Cerebellum (tissue), 4 donors: ENCODE measurements at places on chromosomes 5 and 9. TPM values are rescaled to one million over a fixed set of nuclear protein-coding genes. Genes with fewer than 3 reads are reported as not detected.

Gene MARCOL
- total RNA-seq: not detected

DNA sequence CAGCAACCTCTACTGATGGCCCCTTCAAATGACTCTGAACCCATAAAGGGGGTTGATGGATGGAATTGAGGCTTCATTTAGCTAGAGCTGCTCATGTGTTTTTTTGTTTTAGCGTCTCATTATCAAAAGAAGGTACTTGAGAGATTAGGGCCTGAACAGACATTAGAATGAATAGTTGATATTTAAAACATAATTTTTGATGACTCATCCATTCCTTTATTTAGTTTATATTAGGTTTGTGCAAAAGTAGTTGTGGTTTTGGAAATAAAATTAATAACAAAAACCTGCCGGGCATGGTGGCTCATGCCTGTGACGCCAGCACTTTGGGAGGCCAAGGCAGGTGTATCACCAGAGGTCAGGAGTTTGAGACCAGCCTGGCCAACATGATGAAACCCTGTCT, 485.9 kb downstream of the PSAT1 start:
- no peak for DNase-seq

DNA sequence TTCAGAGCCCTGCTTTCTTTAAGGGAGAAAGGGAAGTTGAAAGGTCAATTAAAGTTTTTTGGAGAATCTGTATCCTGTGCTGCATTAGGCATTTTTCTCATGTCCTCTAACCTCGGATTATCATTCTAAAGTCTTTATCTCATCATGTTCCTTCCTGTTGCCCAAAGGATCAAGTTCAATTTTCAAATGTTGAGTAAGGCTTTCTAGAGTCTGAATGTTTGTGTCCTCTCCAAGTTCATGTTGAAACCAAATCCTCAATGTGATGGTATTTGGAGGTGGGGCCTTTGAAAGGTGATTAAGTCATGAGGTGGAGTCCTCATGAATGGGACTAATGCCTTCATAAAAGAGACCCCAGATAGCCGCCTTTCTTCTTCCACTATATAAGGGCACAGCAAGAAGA, 20.2 kb upstream of the TNC start:
- DNase-seq: no peak

Gene SOHLH1
- not detected for total RNA-seq

DNA sequence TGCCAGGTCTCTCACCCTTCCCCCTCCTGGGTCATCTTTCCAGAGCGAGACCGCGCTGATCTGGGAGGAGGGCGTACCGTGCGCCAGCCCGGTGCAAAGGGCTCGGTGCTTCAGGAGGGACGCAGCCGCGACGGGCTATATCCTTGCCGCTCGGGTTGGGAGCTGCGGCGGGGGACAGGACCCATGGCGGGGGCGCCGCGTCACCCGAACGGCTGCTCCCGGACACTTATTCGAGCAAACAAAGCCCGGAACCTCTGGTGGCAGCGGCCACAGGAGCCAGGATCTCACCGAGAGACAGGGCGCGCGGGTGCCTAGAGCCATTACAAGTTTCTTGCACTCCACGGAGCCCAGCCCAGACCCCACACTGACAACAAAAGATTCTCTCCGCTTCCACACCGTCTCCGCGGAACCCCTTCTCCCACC, 1.3 kb downstream of the SEMA6A start:
- no peak for DNase-seq

- no peak for DNase-seq
Measured at GRCh38 chr5:75433814-75434506, 77.5 kb downstream of the CERT1 start.

Gene CCIN
- total RNA-seq: 2.3 TPM

Gene FOXD4L6
- 0.36 TPM for total RNA-seq

DNA sequence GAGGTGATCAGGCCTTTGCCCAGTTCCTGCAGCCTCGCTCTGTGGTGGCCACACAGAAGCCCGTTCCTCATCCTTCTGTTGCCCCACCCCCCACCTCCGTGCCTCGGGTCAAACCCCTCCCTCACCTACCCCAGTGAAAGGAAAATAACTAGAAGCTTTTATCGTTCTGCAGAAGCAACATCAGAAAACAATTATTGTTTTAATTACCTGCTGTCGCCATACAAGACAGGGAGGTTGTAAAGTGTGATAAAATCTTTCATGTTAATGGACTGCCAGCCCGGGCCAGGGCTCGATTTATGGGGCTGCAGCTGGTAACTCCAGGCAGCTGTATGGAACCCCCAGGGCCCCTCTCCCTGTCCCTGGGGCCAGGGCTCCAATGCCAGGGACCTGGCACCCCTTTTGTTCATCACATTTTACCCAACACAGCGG, 20.6 kb downstream of the UNC5A start:
- no peak for DNase-seq

- DNase-seq: no peak
Measured at GRCh38 chr5:147668385-147668784, 114.1 kb downstream of the JAKMIP2 start.

Gene ELAVL2
- 238 TPM for total RNA-seq

GRCh38 chr9:125829743-125830142, 82.6 kb downstream of the PBX3 start:
- no peak for DNase-seq

DNA sequence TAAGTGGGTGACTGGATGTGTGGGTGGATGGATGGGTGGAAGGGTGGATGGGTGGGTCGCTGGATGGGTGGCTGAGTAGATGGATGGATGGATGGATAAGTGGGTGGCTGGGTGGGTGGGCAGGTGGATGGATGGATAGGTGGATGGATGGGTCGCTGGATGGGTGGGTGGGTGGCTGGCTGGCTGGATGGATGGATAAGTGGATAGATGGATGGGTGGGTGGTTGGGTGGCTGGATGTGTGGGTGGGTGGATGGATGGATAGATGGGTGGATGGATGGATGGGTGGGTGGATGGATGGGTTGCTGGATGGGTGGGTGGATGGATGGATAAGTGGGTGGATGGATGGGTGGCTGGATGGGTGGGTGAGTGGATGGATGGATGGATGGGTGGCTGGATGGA, 27.3 kb upstream of the CEP72 start:
- DNase-seq: no peak

GRCh38 chr9:6024035-6024554, 8.7 kb upstream of the RANBP6 start:
- no peak for DNase-seq

- no peak for DNase-seq
Measured at GRCh38 chr9:18331310-18331684, 142.7 kb upstream of the ADAMTSL1 start.

DNA sequence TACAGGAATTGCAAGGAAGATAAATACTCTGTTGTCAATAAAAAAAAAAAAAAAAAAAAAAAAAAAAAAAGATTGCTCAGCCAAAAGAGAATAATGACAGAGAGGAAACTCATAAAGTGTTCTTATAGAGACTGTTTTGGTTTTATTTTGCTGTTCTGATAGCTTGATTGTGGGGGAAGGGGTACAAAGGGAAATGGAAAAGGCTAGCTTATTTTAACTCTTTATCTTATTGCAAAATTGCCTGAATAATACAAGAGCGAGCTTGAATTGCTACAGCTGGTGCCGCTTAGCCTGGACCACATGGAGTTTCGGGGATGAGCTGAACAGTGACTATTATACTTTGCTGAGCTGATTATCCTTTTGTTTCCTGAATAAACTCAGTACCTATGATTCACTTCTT, 31.0 kb upstream of the SHISAL2B start:
- DNase-seq: no peak

GRCh38 chr5:40171971-40172370, 507.7 kb upstream of the PTGER4 start:
- DNase-seq: no peak

DNA sequence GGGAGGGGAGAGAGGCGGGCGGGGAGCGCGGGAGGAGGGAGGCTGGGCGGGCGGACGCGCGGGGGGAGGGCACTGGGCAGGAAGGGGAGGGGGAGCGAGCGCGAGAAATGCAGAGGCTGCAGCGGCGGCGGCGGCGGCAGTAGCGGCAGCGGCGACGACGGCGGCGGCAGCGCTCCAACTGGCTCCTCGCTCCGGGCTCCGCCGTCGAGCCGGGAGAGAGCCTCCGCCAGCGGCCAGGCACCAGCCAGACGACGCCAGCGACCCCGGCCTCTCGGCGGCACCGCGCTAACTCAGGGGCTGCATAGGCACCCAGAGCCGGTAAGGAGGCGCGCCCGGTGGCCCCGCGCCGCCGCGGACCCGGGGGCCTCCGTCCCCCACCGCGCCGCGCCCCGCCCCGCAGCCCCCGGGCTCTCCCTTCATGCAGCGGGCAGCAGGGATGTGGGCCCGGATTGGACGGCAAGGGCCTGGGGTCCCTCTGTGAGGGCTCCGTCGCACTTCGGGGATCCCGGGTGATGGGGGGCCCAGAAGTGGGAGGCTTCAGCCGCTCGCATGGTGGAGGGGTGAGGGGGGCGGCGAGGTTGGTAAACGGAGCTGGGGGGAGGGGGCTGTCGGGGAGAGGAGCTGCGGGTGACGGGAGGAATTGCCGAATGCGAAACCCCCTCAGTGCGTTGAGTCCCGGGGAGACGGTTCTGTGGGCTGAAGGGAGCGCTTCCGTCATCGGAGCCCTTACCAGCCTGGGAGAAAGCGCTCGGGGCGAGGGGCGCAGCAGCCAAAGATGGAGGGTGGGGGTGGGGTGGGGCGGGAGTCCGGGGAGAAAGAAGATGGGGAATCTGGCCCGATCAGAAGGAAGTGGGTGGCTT, at the start of gene BASP1:
TSS of gene BASP1 (plus strand) at position 139 of the 860 bp plus-strand sequence. CDS start 57,586 bp downstream, outside the sequence.
- DNase-seq: peak; percentile 81

- DNase-seq: no peak
Measured at GRCh38 chr5:108769352-108769751, 21.7 kb downstream of the FER start.

DNA sequence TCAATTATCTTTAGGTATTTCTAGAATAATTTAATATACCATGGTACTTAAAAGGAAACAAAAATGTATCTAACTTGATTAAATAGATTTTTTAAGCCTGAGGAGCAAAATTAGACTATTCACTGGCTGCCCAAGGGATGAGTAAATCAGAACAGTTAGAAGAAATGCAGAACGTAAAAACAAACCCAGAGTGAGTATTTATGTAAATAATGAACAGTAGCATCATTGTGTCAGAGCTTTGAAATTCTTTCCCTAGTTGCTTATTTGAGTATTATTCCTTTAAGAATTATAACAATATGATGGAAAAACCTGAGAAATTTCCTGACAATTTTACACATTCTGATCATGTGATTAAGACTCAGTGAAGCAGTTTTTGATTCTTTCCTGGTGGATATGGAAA, 200.9 kb downstream of the GDNF start:
- no peak for DNase-seq

GRCh38 chr5:169125571-169125970, 175.4 kb downstream of the SLIT3 start:
- no peak for DNase-seq

DNA sequence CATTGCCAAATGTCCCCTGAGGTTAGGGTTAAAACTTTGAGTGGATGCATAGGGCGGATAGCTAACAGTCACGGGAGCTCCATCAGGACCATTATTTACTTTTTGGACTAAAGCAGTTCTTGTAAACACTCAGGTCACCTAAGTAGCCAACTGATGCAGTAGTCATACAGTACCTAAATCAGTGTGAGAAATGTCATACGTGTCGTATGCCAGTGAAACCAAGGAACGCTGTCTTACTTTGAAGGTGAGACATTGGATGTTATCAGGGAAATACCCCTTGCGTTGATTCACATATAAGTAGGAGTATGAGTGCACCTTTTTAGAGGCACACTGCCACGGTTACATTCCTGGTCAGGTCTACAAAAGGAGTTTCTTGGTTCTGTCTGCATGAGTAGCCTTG, 101.9 kb downstream of the LNPEP start:
- no peak for DNase-seq

Gene TPM2
- 10.6 TPM for total RNA-seq

DNA sequence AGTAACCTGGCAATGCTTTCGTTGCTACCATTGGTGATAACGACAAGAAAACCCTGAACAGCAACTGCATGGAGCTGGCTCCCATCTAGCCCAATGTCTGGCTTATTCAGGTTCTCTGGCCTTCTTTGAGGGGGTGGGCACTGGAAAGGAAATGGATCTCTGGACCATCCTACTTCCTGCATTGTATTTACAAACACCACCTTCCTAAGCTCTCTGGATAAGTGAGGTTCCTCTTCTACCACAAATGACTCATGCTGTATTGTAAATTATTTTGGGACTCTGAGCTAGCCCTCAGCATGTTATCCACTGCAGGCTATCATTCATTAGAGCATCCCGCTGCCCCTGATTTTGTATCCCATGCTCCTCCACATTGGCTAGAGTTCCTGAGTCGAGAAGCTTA, 136.9 kb upstream of the KLF9 start:
- no peak for DNase-seq

- DNase-seq: no peak
Measured at GRCh38 chr5:56686337-56687195, 128.8 kb upstream of the MAP3K1 start.

GRCh38 chr5:115377468-115378217, 81.2 kb upstream of the CCDC112 start:
- DNase-seq: no peak

Gene SPATA31A3
- total RNA-seq: not detected

GRCh38 chr5:133396187-133396741, 216.1 kb downstream of the FSTL4 start:
- DNase-seq: no peak

Gene TNFSF15
- 0.18 TPM for total RNA-seq

Gene LRRC19
- not detected for total RNA-seq

- no peak for DNase-seq
Measured at GRCh38 chr5:316210-317085, 5.1 kb upstream of the AHRR start.

Gene SAXO1
- total RNA-seq: under 0.01 TPM

DNA sequence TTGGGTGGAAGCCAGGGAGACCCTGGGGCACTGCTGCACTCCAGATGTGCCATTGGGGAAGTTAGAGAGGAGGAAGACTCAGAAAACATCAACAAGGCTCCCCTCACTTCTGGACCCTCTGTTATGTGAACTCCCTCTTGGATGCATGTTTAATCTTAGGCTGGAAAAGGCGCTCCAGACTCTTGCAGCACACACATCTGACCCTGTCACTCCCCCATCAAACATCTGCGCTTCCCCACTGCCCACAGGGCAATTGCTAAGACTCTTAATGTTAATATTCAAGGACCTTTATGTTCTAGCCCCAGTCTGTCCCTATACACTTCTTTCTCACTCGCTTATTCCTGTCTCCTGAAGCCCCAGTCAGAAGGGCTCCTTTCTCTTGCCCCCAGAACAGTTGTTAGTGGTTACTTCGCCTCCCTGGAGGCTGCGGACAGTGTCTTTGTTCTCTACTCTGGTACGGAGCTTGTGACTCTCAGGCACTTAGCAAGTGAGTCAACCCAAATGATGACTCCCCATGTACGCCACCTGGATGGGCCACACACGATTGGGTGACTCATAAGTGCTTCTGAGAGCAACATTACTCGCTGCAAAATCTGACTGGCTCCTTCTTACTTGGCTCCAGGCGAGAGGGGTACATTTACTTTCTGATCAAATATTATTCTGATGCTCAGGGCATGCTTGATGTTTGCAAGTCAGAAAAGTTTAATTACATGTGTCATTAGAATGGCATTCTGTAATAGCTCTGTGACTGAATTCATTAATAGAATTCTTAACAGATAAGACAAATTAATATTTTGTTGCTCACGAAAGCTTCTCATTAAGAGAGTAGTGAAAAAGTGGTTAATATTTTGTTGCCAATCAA, 193.6 kb downstream of the HSPA4 start:
- no peak for DNase-seq

Gene CNTLN
- total RNA-seq: 28.9 TPM

Gene LMNB1
- 62.2 TPM for total RNA-seq

Gene CATSPER3
- 0.45 TPM for total RNA-seq

Gene RAD23B
- total RNA-seq: 81.3 TPM
